ENCODE measurements at places on chromosomes 11 and 22.

GRCh38 chr22:32414191-32414590 is 2.1 kb upstream of the RTCB start:
- no peak for DNase-seq

GRCh38 chr11:15579287-15580001 is 464.7 kb downstream of the INSC start:
- no peak for DNase-seq

- DNase-seq, result no peak
Measured at GRCh38 chr11:82906236-82906635, 4.7 kb downstream of the DDIAS start.

DNA sequence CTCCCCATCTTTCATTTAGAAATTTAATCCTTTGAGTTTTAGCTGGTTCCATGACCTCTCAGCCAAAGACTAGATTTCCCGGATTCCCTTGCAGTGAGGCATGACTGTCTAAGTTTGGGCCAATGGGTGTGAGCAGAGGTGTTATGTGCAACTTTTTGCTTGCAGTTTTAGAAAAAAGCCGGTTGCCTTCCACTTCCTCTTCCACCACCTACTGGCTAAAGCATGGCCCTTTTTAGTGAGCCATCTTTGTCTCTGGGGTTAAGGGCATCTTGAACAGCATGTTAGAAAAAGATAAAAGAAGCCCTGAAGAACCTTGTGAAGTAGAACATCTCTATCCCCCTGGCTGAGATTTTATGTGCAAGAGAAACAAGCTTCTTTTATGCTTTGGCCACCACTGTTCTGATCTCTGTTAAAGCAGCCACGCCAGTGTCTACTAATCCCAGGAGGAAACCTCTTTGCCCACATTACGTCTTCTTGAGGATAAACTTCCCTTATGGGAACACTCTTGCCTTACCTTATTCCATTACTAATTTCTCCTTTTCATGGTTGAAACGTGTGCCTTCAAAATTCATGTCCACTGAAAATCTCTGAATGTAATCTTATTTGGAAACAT is 279.9 kb downstream of the TENM4 start:
- no peak for DNase-seq

Data from HAP-1 (cell line).